Activated T-helper 2 cell treated with anti-CD3 and anti-CD28 coated beads, Interferon-gamma antibody, Interleukin-2, Interleukin-4, amounts not matched to agents 10 μg/mL and 5 μg/mL and 100 μg/mL, durations not matched to agents 14 hours and 24 hours and 36 hours (primary cell): ENCODE measurements at places on chromosomes 3 and 15. TPM values are rescaled to one million over a fixed set of nuclear protein-coding genes. Genes with fewer than 3 reads are reported as not detected.

DNA sequence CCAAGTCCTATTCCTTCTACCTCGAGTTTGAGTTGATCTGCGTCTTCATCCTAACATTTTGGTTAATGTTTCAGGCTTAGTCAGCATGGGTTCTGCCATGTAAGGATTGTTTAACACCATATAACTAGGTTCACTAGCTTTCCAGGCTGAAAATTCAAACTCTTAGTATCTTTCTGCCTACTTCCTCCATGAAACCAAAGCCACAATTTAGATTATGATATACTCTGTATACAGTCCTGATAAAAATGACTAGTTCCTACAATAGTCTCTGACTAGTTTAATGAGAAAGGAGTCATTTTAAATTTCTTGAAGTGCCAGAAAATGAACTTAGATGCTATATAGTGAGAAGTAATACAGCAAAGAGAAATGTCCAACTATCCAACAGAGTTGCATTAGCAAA is 6.6 kb upstream of the BTLA start:
- H3K36me3 ChIP-seq = peaks cover 8% of the 10 kb centered on the region
- DNase-seq = no peak
- H3K4me1 ChIP-seq = peaks cover 45% of the 10 kb centered on the region
- no peak overlapping the region for H3K4me3 ChIP-seq

DNA sequence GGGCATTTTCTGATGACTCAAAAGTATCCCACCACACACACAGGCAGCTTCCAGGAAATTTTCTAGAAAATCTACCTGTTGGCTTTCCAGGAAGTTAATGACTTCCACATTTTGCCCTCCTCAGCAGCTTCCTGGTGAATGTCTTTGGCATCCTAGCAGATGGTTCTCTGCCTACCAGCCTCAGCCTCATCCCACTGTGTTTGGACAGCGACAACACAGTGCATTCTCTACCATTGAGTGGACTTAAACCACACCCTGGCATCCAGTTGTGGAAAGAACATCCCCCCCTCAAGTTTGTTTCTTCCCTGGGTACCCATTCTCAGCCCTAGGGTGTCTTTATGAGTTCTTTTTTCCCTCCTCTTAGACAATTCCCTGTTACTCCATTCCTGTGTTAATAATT is 50.8 kb upstream of the GADL1 start:
- H3K27ac ChIP-seq = no peak overlapping the region
- H3K4me1 ChIP-seq = peaks cover 10% of the 10 kb centered on the region
- H3K27me3 ChIP-seq = peaks cover 1% of the 10 kb centered on the region
- DNase-seq = no peak

GRCh38 chr15:33561407-33561806 is 250.6 kb downstream of the RYR3 start:
- H3K27ac ChIP-seq = no peak overlapping the region
- H3K4me1 ChIP-seq = no peaks in the 10 kb centered on the region
- H3K36me3 ChIP-seq = no peaks in the 10 kb centered on the region
- no peak for DNase-seq
- no peaks in the 10 kb centered on the region for H3K27me3 ChIP-seq
- no peak overlapping the region for H3K4me3 ChIP-seq

ACTC1 gene
- total RNA-seq = not detected in 2 replicates
